ENCODE measurements at places on chromosomes 2 and 18.
A peak's percentile ranks its signal among the peaks of the same experiment; 100 is the strongest.

DNA sequence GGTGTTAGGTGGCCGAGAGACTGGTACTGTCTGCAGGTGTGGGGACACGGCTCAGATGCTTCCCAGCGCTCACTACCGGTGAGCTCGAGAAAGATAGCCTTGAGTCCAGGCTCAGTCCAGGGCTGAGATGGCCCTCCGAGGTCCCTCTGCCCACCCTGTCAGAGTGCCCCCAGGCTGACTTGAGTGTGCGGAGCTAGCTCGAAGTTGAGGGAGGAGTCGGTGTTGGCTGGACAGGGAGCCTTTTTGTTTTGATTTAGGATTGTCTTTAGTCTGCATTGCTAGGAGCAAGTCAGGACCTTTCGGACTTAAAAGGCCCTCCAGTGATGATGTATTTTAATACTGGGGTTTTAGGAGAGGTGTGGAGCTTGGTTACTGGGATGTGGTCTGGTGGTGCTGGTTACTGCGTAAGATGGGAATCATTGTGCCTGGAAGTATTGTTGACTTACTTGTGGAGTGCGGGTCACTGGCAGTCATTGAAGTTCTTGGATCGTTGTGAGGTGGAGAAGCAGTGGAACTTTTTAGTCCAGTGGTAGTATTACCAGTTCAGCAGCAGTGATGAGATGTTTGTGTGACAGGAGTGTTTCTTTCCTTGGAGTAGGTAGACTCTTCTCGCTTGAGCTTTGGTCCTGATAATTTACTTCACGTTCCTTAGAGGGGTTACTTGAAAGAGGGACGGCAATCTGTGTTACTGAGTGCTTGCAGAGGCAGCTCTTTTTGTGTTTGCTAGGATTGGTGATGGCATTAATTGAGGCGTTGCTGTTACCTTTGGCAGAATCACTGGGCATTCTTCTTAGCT is 633 bp downstream of the KIAA1328 start:
- DNase-seq, result no peak

DNA sequence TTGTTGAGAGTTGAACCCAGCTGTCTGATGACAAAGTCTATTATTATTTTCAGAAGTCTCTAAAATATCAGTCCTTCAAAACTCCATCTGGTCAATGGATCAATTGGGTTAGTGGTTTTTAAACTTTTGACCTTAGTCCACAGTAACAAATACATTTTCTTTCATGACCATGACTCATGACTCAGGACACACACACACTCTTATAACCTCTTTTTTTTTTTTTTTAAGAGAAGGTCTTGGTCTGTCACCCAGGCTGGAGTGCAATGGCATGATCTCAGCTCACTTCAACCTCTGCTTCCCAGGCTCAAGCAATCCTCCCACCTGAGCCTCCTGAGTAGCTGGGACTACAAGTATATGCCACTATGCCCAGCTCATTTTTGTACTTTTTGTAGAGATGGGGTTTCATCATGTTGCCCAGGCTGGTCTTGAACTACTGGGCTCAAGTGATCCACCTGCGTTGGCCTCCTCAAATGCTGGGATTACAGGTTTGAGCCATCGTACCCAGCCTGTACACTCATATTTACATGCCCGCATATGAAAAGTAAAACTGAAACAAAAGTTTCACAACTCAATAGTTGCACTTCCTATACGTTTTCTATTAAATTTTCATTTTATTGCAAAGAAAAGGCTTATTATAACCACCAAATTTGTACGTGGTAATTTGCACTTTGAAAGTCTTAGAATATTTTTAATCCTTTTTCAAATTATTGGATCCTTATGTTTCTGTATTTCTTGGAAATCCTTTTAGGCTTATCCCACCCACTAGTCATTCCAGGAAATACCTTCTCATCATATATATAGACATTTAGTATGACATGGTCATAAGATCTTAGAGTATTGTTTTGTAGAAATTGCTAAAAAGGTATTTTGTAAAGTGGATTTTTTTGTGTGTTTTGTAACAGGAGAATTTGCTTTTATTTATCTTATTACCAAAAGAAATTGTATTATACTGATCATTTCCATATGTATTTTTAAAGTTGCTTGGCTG is 199.0 kb downstream of the LPIN1 start:
- DNase-seq, result no peak

GRCh38 chr2:113124984-113125855 is 2.2 kb upstream of the IL1RN start:
- DNase-seq, result no peak

DNA sequence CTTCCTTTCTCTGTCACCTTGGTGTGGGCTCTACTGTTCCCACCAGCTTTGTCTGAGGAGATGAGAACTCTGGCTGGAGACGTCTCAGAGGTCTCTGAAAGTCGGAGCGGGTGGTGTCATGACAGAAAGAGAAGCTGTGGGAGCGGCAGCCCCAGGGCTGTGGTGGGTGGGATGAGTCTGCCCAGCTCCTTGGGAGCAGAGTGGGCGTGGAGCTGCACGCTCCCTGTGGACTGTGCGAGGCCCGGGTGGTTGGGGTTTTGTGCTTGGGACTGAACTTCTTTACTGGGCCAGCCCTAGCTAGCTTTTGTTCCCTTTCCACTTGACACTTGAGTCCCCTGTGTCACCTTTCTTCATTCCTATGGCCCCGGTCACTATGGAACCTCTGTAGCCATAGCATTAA is 10.4 kb downstream of the TOGARAM2 start:
- DNase-seq, result no peak

DNA sequence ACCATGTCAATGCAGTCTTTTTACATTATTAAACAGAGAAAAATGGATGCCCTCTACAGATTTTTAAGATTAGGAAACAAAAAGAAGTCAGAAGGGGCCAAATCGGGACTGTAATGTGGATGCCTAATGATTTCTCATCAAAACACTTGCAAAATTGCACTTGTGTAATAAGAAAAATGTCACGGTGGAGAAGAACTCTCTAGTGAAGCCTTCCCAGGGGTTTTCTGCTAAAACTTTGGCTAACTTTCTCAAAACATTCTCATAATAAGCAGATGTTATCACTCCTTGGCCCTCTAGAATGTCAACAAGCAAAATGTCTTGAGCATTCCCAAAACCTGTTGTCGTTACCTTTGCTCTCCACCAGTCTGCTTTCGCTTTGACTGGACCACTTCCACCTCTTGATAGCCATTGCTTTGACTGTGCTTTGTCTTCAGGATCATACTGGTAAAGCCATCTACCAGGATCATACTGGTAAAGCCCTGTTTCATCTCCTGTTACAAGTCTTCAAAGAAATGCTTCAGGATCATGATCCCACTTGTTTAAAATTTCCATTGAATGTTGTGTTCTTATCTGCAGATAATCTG is 226.8 kb downstream of the TNS1 start:
- DNase-seq, result no peak

- no peak for DNase-seq
Measured at GRCh38 chr2:159228081-159228581, 58.4 kb downstream of the WDSUB1 start.

GRCh38 chr18:8571399-8571798 is 37.8 kb upstream of the RAB12 start:
- DNase-seq, result no peak

DNA sequence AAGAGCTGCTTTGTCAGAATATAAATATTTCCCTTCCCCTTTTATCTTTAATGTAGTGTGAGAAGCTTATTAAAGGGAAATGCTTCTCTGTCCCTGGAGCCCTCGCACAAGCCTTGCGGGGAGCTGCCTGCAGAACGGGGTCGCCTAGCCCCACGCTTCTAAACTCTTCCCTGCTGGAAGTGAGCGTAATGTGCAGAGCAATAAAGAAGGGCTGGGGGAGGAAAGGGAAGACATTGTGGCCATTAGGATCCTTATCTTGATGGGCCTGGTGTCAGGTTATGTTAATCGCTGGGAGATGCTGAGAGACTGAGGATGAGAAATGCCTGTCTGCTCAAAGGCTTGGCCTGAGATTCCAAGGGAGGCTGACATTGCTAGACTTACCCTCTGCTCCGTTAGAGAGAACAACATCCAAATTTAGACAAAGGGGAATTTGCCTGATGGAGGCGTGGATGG is 18.9 kb upstream of the FZD7 start:
- no peak for DNase-seq

GRCh38 chr2:184735611-184736010 is 137.3 kb downstream of the ZNF804A start:
- DNase-seq, result no peak

DNA sequence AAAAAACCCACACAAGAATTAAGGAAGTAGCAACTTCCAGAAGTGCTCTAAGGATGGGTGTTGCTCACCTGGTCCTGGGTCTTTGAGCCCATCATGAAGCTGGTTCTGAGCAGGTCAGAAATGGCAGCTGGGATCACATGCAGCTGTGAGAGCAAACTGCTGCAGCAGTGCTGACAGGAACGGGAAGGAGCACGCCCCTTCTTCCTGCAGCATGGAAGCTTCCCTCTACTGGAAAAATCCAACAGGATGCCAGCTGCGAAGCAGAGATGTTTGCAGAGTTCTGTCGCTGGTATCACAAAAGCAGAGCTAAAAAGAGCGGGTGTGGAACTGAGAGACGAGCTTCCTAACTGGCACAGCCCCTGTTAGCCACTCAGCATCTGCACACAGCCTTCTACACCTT is 33.7 kb downstream of the EIF4E2 start:
- no peak for DNase-seq

DNA sequence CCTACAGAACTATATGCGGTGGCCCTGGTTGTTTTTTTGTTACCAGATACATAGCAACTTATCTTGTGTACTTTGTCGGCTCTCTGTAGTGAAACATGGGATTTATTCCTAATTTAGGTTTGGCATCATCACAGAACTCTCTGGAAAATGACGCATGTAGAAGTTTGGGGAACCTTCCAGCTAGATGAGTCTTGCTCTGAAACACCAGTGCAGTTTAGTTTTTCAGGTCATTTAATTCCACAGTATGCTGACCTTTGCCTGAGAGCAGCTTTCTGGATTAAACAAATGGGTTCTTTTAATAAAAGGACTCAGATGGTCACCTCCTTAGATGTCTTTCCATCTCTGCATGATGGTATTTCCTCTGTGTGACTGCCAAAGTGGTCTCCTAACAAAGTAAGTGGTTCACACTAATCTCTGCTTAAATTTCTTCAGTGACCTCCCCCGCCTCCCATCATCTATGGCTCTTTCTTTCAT is 39.9 kb downstream of the MYO3B start:
- no peak for DNase-seq

DNA sequence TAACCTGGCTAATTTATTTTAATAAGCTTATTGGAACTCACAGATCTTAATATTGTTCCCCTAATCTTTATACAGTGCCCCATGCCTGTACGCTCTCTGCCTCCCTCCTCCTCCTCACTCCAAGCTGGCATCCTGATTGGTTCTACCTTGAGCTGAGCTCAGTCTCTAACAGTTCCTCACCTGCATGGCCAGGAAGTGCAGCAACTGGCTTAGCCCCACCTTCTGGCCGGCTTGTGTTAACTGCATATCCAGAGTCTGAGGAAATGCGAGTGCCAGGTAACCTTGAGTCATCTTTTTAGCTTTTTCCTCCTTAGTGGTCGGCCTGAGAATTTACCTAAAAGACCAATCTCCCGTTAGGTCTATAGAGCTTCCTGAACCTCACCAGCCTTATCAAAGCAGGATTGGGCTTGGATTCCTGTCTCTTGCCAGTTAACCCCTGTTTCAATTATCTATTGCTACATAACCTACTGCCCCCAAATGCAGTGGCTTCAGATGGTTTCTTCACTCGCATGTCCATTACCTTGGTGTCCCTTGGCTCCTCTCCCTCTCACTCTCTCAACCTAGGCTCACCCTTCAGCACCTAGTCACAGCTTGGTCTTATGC is 89.5 kb upstream of the STK39 start:
- DNase-seq, result no peak

DNA sequence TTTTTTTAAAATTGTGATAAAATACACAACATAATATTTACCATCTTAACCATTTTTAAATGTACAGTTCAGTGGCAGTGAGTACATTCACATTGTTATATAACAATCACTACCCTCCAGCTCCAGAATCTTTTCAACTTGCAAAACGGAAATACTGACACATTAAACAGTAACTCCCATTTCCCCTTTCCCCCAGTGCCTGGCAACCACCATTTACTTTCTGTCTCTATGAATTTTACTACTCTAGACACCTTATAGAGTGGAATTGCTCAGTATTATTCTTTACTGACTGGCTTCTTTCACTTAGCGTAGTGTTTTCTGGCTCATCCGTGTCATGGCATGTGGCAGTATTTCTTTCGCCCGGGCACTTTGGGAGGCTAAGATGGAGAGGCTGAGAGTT is 32.6 kb downstream of the FASTKD2 start:
- DNase-seq, result peak; percentile 47

DNA sequence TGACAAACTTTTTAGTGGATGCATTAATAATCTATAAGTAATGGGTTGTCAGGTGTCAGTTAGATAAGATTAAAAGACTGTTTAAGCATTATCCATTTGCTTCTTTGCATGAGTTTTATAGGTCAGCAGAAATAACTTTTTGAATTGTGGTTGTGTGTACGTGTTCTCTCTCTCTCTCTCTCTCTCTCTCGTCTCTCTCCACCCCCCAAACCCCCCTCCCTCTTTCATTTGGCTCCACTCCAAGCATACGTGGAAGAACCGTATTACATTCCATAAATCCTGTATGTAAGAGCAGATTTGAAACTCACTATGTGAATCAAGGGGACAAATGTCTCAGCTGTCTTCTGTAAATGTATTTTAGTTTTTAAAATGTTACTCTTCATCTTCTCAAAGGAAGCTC is 120.2 kb downstream of the MEIS1 start:
- DNase-seq, result no peak

- no peak for DNase-seq
Measured at GRCh38 chr2:109370399-109371035, 241.5 kb downstream of the SH3RF3 start.
